ENCODE measurements at places on chromosomes 3 and 15.

DNA sequence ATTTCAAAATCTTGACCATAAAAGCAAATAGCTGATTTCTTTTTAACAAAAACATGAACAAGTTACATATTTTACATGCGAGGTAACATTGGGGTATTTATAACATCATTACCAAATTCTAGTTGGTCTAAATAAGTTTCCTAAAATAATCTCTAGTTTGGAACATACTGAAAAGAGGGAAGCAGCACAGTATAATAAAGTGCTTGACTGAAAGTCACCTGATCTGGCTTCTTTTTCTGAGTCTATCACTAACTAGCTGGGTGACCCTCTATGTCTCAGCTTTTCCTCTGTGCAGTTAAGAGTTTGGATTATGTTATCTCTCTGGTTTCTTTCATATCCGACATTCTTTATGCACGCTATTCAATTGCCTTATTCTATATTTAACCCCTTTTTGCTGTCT lies 19.8 kb upstream of the CNTN4 start:
- DNase-seq: no peak

DNA sequence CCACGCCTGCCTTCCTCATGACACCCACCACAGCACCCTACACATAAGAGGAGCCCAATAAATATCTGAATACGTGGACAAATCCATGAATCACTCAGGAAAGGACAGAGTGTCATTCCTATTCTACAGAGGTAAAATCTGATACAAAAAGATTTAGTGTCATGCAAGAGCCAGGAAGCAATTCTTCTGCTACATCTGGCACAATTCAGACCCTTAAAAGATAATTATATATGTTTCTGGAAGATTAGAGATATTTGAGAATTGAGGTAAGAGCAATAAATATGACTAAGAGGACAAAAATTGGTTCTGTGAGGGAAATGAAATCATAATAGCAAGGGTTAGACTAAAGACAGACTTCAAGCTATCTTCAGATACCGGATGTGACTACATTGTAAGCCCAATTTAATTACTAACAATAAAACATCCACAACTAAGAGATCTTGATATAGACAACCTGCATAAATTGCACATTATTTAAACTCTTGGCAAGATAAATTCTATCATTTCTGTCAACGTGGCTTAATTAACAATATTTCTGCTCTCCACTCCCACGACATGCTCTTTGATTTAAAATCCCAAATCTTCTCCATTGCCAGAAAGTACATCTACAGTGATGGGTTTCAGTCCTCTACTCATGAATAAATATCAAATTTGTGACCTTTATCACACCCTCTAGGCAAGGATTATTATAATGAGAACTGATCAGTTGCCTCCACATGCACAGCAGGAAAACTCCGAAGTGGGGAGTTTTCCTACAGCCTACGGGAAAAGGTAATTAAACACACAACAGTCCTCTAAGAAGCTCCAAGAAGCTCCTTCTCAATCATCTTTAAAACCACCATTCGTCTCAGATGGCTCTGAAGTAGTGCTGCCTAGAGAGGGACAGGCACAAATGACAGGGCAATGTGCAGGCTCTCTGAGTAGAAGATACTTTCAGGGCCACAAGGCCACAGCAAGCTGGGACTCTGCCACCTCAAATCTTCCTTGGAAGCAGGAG lies 32.6 kb downstream of the MB21D2 start:
- DNase-seq: no peak

- DNase-seq: no peak
These were observed 125.5 kb downstream of the NSMCE3 start for GRCh38 chr15:29143909-29144635.

DNA sequence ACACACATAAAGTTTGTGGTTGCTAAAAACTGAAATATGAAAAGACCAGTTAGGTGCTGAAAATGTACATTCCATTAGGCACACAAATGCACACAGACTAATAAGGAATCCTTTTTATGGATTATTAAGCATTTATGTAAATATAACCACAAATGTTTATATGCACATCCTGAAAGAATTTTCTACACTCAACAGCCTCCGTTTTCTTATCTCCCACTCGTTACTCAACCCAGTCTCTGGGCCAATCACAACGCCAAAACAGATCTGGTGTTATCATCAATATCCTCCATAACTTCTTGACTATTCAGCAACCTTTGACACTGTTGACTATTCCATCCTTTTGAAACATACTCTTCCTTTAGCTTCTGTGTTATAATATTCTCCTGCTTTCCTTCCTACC lies 136.4 kb downstream of the ATP8B4 start:
- no peak for DNase-seq

GRCh38 chr3:143363949-143364348 lies 244.4 kb downstream of the CHST2 start:
- DNase-seq: no peak

DNA sequence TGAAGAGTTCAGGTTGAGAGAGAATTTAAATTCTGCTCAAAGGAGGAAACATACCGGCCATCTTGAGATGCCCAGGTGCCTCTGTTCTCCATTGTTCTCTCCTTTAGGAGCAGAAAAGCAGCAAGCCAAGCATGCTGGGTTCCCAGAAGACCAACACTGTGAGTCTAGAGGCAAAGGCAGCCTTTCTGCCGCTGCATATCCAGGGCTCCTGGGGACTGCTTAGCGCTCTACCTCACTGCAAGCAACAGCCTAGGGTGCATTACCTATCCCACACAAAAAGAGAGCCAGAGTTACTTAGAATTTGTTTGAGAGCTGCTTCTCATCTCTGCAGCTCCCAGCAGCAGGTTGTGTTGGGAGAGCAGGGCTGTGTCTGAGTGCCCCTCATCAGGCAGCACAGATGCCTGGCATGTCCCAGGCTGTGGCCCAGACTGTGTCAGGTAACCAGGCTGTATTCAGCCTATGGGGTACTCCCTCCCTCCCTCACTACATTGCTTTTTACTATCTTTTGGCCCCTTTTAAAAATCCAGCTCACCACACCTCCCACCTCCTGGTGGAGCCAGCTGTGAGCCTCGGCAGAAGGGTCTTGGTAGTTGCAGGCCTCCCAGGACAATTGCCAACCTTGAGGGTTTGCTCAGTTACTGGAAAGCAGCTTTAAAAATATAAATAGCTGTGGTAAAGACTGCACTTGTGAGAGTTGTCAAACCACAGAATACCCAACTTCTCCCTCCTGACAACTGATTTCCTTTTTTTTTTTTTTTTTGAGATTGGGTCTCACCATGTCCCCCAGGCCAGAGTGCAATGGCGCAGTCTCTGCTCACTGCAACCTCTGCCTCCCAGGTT lies 30.2 kb downstream of the BCL2L10 start:
- no peak for DNase-seq

GRCh38 chr3:51968170-51968775 lies 1.0 kb upstream of the PCBP4 start:
- DNase-seq: no peak

DNA sequence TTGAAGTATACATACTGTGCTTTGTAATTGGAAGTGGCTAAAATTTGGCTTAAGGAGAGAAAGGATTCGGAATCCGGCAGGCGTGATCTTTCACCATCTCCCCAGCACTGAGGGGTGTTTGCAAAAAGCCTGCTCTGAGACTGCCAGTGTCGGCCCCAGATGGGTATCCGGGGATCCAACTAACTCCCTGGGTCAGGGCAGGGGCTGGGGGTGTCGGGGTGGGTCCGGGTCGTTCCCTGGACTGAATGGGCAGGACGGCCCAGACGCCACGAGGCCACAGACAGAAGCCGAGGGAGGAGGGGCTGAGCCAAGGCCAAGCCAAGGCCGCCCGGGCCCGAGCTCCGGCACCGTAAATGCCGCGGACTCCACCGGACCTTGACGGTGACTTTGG lies 349 bp downstream of the PPIB start:
- no peak for DNase-seq

DNA sequence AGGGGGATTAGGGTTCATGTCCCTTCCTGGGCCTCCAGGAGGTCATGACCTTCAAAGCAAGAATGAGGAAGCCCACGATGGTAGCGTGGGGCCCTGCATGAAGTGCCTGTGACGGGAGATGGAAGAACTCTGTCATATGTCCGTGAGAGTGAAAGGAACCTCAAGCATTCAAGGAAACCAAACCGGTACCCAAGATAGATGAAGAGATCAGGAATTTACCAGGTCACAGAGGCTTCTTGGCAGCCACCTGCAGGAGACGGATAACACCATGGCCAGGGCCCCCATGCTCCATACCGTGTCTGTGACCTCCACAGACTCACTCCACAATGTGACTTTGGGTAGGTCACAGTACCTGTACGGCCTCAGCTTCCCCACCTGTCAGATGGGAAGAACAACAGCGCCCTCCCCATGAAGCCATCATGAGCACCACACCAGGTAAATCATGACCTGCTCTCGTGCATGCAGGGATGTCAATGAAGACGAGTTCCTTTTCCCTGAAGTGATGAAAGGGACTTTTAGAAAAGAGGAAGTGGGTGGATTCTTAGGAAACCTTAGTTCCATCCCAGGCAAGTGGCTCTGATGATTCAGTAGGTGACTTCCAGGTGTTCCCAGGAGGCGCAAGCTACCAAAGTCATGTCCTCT lies 23.3 kb upstream of the CYP11A1 start:
- no peak for DNase-seq

GRCh38 chr3:156548902-156549301 lies 6.0 kb downstream of the SSR3 start:
- DNase-seq: no peak

- no peak for DNase-seq
These were observed 42.9 kb upstream of the APH1B start for GRCh38 chr15:63234451-63234870.

DNA sequence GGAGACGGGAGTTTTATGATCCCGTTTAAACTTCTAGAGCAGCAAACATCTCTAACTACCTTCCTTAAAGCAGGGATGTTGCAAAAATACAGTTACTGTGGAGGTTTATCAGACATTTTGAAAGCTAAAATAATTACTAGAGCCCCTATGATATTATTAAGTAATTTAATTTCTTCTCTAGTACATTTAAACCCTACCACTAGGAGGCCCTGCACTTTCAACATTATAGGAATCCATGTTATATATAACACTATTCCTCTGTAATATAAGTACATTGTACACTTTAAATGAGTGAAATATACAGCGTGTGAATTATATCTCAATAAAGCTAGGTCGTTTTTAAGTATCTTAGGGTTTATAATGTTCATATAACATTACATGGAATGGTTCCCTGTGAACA lies 11.5 kb downstream of the SETMAR start:
- DNase-seq: no peak

DNA sequence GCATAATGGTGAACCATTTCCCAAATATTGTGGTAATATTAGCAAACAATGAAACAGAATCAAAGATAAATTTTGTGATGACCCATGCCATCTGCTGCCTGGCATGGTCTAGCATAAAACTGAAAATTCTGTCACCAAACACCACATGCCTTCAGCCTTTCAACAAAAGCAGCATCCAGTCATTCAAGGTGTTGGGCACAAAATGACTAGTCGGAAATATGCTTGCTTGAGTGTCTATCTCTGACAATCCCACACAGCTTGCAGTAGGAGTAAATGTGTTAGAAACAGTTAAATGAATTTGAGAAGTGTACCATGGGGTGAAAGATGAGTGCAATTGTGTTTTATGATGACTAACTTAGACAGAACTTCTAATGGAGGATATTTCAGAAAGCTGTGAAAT lies 61.7 kb upstream of the CDIN1 start:
- DNase-seq: no peak

GRCh38 chr3:179630753-179631451 lies 21.9 kb upstream of the USP13 start:
- no peak for DNase-seq

DNA sequence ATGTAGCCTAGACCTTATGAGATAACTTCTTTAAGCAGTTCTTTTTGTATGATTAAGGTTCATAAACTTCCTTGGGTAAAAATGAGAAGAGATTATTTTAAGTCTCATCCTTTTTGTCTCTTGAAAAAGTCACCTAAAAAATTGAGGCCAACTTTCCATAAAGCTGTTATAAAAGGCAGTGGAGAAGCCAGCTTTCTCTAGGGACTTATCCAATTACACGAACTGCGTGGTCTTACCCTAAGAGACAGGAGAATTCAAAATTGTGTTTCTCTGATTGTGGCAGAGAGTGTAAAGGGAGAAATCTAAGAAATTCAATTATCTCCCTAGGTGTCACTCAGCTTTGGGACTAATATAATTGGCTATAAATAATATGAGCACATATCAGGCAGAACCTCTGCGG lies 262.0 kb downstream of the SHOX2 start:
- no peak for DNase-seq

DNA sequence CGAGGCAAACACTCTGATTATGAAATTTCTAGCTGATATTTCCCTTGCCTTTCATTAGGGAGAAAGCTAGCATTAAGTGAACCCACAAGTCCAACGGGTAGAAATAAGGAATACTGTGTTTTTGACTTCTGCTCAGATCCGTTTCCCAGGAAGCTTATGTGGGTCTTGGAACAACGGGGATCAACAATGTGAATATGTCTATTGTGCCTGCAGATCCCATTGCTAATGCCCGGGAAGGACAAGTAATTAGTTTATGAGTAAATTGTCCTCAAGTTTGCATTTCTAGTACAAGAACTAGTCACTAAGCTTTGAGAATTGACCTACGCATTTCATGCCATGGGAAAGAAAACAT lies 236.4 kb downstream of the UACA start:
- no peak for DNase-seq

DNA sequence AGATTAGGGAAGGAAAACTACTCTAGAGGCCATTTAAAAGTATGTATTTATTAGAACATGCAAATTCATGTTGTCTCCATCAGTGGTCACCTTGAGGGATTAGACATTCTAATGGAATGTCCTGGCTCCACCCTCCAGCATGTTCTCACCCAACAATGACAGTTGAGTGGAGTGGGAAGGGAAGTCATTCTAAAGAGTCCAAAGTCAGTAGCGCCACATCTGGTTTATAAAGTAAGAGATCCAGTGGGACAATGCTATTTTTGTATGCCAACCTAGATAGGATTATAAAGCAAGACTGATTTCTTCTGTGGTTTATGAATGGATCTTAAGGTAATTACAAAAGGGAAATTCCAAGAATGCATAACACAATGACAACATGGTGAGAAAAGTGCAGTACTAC lies 33.3 kb downstream of the SLC24A1 start:
- DNase-seq: no peak

DNA sequence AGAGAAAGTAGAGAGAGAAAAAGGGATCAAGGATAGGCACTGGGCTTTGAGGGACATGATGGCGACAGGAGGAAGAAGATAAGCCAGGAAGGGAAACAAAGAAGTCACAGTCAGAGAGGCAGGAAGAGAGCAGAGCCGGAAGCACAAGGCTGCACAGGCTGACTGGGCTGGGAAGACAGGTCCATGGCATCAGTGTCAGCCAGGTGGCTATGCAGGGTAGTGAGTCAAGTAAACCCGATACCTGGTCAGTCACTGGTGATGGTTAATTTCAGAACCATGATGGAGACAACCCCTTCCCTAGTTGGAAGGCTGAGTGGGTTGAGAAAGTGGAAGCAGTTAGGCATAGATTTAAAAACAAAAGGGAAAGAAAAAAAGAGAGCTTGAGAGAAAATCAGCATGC lies 203.8 kb downstream of the EPHB1 start:
- DNase-seq: no peak

DNA sequence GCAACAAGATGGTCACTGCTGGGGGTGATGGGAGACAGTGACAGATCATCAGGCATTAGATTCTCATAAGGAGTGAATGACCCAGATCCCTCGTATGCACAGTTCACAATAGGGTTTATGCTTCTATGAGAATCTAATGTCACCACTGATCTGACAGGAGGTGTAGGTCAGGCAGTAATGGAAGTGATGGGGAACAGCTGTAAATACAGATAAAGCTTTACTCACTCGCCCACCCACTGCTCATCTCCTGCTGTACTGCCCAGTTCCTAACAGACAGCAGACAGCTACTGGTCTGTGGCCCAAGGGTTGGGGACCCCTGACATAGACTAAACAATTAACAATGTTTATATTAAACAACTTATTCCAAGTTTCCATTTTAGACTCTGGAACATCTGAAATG lies 25.4 kb downstream of the IFT80 start:
- no peak for DNase-seq
